ENCODE measurements at places on chromosomes 16 and 17. TPM values are rescaled to one million over a fixed set of nuclear protein-coding genes. Genes with fewer than 3 reads are reported as not detected.

Gene ZNRF1
- total RNA-seq, result 13.2 TPM

Gene KRTAP9-2
- total RNA-seq, result not detected

Gene ZNF821
- 3.1 TPM for total RNA-seq

Gene HOXB3
- total RNA-seq, result 3.0 TPM

Gene ITGA3
- total RNA-seq, result 8.2 TPM

Gene VAMP2
- total RNA-seq, result 26.3 TPM

Gene SMIM36
- total RNA-seq, result not detected

Gene LCAT
- 15.1 TPM for total RNA-seq

Gene NAT9
- total RNA-seq, result 49.6 TPM

Gene SLFN12L
- total RNA-seq, result 42.8 TPM

All from activated CD8-positive, alpha-beta memory T cell treated with anti-CD3 and anti-CD28 coated beads for 36 hours (primary cell).